T47D (cell line): ENCODE measurements at places on chromosomes 16 and 17.
A peak's percentile ranks its signal among the peaks of the same experiment; 100 is the strongest.

GRCh38 chr16:4661661-4662060 is 31.7 kb upstream of the NUDT16L1 start:
- DNase-seq, result no peak

DNA sequence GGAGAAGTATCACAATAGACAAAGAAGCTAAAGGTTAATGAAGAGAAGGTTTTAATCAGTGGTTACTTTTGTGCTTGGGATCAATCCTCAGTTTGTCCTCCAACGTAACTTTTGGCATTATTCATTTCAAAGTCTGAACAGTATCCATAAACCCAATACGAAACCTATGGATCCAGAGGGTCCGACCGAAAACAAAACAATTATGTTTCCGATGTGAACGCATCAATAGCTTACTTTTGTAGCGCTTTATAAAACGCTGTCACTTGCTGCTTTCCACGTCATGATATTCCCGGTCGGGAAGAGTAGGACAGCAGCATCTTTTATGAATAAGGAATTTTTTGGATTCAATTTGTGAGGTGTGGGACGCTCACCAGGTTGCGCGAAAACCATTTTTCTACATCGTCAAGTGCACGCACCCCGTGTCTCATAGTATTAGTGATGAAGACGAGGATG is 383.8 kb downstream of the ZFHX3 start:
- no peak for DNase-seq

- no peak for DNase-seq
Measured at GRCh38 chr17:60445144-60445543, 22.9 kb downstream of the CHCT1 start.

GRCh38 chr17:65197201-65197600 is 60.0 kb downstream of the RGS9 start:
- no peak for DNase-seq

DNA sequence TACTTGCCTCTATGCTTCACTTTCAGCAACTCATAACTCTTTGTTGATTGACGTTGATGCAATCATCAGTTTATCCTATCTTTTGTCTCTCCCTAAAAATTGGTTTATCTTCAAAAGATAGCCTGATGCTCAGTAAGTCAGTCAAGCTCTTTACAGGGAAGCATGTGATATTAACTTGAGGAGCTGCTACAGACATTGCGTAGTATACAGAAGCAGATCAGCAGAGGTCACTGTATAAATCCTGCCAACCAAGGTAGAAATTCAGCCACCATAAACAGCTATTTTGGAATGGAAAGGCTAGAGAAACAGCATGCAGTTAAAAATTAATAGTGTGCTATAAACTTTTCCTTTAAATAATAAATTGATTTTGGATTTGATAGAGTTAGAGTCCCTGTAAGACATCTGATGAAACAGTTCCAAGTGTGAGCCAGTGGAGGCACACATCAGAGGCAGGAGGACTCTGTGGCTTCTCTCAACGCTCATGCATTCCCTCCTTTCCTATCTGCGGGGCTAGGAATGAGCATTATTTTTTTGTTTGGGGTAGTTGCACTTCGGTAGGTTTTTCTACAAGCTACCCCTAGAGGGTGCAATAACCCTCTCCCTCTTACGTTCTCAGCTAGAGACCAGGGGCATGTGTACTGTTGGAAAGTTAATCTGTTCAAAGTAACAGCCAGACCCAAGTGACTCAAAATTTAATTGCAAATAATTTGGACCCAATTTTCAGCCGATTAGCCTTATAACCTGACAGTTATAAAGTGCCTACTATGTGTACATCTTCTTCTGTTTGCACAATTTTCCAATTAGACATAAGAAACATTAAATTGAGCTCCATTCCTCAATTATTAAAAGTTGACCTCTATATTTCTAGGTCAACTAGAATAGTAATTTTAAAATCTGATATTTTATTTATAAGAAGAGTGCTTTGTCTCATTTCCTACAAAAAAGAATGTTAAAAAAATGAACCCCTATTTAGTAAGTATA is 647.7 kb upstream of the SOX9 start:
- DNase-seq, result peak; percentile 79

DNA sequence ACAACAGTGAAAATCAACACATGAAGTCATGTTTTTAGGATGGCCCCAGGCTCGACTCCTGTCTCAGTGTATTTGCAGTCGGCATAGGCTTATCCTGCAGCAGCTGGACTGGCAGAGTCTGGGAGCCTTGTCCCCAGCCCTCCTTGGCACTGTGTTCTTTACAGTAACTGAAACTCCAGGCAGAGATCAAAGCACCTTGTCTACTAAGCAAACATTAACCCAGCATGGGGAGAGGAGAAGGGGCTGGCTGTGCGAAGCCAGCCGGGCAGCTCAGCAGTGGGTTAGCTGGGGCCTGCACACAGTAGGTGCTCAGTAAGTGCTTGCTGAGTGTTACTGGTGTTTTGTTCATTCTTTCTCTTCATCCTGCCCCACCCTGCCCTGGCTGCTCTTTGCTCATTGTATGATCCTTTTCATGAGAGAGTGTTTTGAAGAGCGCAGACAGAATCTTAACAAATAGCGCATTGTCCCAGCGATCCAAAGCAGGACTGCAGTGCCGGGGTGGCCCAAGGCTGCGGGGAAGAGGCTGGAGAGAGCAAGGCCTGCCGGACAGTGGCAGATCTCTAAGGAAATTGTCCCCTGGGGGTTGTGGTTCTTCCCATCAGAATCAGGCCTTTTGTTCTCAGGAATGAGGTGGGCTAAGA is 23.5 kb upstream of the ITGB4 start:
- peak; percentile 16 for DNase-seq
